HT-29 (cell line): ENCODE measurements at places on chromosomes 16 and 17.

DNA sequence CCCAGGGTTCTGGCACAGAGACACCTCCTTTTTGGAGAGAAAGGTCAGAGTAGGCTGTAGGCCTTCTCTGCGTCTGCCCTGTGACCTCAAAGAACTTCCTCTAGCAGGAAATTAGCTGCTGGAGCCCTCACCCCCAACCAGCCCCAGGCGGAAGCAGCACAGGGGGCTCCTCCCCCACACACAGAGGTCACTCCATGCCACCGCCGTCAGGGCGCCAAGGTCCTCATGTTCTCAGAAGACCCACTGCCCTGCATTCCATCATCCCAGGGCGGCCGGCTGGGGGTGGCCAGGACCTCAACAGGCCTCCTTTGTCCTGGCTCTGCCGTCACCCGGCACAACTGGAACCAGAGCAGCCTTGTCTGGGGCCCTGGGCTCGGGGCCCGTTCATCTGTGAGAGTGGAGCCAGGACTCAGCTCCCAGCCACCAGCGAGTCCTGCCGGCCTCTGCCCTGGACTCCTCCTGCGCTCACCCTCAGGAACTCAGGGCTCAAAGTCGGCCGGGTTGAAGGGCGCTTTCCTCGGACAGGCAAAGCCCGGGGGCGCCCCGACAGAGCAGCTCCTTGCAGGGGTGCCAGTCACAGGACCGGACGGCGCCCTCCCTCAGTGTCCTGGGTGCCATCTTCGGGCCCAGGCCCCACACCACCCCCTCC is 1.2 kb downstream of the TMC6 start:
- peak; percentile 54 for DNase-seq

DNA sequence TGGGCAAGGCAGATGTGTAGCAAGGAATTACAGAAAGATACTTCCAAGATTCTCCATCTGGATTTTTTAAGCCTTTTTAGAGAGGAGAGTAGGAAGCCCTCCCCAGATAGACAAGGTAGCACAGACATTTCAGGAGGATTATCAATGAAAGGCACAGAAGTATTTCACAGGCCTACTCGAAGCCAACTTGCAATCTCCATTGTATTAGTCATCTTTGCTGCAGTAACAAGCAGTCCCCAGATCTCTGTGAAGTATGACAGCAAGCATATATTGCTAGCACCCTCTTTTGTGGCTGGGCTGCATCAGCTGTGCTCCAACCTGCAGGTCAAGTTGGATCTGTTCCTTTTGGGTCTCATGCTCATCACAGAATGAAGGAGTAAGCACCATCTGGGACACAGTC is 101.6 kb downstream of the MAF start:
- DNase-seq, result no peak

- peak; percentile 96 for DNase-seq
Observed at GRCh38 chr16:20900299-20901067, at the start of the genes DCUN1D3 and LYRM1. Gene DCUN1D3, minus strand, starts transcription at chr16:20900358. Its CDS starts 37,820 bp downstream, at chr16:20862538. Gene LYRM1, plus strand, starts transcription at chr16:20900771. Its CDS starts 14,785 bp downstream, at chr16:20915556.

DNA sequence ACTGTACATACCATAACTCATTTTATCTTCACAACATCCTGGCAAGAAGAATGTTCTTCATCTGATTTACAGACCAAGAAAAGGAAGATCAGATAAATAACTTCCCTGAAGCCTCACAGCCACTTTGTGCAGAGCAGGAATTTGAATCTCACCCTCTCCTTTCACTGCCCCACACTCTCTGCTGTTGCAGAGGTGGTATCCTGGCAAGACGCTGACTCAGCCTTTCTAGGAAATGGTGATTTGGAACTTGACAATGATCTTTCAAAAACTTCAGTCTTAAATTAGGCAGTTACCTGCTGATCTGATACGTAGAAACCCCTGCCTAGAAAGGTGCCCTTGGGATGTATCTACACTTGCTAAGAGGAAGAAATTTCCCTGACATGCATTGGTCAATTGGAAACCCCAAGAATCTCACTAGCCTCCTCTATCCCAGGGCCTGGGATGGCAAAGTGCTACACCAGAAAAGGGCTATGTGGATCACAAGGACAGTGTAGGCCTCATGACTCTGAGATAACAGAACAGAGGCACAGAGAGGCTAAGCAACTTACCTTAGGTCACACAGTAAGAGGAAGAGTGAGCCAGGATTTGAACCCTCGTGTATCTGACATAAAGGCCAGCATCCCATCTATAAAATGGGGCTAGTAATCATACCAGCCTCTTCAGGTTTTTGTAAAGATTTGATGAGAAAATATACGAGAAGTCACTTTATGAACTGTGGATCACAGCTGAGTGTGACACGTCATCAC is 17.9 kb downstream of the FBXO39 start:
- DNase-seq, result no peak

DNA sequence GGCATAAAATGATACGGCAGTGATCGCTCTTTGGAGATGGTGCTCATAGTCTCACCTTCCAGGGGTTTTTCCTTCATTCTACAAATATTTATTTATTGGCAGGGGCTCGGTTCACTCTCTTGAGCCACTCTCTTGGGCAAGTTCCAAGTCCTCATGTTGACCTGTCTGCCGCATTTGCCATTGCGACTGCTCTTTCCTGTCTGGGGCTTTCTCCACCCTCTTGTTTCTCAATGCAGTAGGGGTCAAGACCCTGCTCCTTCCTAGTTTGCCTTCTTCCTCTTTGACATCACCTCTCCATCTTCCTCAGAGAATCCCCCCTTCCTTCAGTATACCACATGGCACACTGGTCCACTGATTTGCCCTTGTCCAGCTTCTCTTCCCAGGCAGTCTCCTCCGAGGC is 21.9 kb upstream of the LRRC75A start:
- no peak for DNase-seq

GRCh38 chr16:22077700-22078313 is 14.5 kb upstream of the VWA3A start:
- DNase-seq, result peak; percentile 86

GRCh38 chr16:62036101-62036801 is at the start of gene CDH8:
Gene CDH8, minus strand, starts transcription at chr16:62036438. Its CDS starts 15,035 bp downstream, at chr16:62021403.
- DNase-seq, result no peak

DNA sequence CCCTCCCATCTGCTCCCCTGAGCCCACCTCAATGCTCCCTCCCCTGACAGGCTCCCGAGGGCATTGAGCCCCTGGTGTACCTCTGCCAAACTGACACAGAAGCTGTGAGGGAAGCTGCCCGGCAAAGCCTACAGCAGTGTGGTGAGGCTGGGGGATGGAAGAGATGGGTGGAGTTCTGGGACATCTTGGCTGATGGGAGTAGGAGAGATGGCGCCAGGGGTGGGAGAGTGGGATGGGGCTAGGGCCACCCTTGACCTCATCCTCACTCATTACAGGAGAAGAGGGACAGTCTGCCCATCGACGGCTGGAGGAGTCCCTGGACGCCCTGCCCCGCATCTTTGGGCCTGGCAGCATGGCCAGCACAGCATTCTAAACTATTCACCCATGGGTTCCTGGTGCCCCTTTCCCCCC is 16.2 kb upstream of the CTCF start:
- no peak for DNase-seq

DNA sequence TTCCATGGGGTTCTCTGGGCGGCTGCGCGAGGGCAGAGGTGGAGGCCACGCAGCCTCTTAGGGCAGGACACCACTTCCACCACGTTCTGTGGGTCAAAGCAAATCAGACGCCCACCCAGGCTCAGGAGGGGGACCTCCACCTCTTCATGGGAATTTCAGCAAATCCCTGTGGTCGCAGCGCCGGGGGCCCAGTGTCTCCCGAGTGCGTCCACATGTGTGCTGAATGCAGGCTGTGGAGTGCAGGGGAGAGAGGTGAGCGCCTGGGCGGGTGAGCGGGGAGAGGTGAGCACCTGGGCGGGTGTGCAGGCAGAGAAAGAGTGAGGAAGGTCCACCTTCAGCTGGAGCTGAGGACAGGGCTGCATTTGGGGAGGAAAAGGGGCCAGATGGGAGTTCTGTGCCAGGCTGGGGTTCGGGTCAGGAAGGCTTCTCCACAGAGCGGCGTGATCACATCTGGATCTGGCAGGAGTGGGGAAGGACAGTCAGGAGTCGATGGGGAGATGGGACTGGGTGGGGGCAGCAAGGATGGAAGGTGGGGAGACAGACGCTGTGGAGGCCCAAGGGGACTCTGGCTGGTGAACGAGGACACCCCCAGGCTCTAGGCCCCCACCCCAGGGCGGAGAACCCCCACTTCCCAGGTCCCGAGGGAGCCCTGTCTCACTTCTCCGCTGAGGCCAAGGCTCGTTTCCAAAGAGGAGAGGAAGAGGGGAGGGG is 36.8 kb upstream of the CBFA2T3 start:
- DNase-seq, result no peak

GRCh38 chr17:55962951-55963401 is 190.3 kb upstream of the ANKFN1 start:
- DNase-seq, result no peak
